Lung microvascular endothelial cell (primary cell): ENCODE measurements at places on chromosomes 7 and 10.

- DNase-seq = peak; percentile 35
Measured at GRCh38 chr10:79938728-79939406, 10.0 kb downstream of the SFTPD start.

DNA sequence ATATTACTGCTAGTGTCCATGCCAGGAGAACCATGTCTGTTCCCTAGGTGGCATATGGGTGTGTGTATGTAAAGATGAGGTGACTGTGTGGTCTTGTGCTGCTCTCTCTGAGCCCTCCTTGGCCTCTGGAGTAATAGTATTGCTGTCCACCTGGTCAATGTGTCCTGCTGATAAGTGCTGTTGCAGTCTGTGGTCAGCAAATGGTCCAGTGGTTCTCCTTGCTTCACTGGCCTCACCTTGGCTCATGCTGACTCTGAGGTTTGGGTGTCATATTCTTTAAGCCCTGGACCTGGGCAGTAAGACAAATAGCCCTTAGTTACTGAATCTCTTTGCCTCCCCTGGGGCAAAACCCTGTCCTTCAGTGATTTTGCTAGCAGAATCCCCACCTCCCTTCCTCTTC, 56.8 kb downstream of the TPST1 start:
- DNase-seq = no peak

DNA sequence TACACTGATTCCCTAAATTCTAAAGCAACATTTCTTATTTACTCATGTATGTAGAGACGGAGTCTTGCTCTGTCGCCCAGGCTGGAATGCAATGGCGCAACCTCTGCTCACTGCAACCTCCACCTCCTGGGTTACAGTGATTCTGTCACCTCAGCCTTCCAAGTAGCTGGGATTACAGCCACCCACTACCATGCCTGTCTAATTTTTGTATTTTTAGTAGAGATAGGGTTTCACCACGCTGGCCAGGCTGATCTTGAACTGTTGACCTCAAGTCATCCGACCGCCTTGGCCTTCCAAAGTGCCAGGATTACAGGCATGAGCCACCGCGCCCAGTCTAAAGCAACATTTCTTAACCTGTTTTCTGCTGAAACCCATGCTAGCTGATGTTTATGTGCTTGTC, 227.6 kb upstream of the PLXDC2 start:
- no peak for DNase-seq

DNA sequence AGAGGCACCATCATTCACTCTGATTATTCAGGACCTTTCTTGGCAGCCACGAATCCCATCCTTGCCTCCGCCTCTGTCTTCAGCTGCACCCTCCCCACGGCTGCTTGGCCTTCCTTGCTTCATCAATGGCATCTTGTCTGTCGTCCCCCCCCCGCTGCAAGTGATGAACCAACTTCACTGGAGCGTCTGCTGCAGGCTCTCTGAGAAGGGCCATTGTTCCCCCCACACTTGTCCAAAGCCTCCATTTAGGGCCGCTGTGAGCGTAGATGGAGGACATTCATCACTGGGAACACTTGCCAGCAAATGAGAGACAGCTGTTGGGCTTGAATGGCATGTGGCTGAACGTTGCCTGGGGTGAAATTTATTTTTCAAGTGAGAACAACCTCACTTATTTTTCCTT, 20.1 kb downstream of the AFAP1L2 start:
- DNase-seq = no peak

DNA sequence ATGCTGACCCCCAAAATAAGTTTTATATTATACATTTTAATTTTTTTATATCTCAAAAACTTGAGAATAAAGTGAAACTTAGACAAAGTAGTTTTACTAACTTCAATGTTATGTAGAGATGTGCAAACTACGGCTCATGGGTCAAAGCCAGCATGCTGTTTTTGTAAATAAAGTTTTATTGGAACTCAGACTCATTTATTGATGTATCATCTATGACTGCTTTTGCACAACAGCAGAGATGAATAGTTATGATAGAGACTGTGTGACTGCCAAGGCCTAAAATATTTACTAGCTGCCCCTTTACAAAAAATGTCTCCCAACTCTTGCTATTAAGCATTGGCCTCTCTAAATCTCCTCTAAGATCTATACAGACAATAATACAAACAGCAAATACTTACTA, 12.4 kb downstream of the MTPN start:
- DNase-seq = no peak

- no peak for DNase-seq
Measured at GRCh38 chr7:104653825-104654401, 325.5 kb downstream of the LHFPL3 start.

GRCh38 chr7:76220185-76221057, 18.7 kb downstream of the SRRM3 start:
- no peak for DNase-seq

GRCh38 chr7:48109848-48110663, 21.0 kb downstream of the UPP1 start:
- peak; percentile 66 for DNase-seq

DNA sequence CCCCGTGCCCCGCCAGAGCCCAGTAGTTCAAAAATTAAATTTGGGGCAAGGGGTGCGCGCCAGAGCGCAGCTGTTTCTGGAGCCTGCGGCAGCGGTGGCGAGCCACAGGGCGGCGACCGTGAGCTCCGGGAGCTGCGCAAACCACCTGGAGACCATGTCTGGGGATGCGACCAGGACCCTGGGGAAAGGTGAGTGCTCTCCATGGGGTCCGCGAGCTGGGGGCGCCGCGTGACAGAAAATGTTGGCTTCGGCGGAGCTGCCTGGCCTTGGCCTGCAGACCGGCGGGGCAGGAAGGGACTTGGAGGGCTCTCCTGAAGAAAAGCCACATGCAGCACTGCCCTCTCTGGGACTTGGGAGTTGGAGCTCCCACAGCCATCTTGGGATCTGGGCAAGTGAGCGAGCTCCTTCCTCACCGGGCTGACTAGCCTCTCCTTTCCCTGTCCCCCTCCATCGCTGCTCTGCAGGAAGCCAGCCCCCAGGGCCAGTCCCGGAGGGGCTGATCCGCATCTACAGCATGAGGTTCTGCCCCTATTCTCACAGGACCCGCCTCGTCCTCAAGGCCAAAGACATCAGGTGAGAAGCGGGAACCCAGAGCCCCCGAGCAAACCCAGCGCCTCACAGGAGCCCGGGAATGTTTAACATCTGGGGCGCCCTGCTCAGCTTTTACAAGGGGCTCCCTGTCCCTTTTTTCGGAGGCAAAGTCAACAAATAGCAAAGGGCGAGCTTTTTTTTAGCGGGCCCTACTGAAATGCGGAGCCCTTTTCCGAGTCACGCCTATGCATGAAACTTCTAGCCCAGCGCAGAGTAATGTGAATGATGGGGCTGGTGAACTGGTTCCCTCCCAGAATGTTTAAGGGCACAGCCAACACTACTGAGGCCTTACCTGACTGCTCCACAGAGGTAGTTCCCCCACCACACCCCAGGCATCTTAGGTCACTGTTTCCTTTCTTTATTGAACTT, 6.1 kb downstream of the GSTO2 start:
- DNase-seq = peak; percentile 35

- no peak for DNase-seq
Measured at GRCh38 chr10:58697691-58698090, 185.0 kb downstream of the BICC1 start.

GRCh38 chr7:920351-921070, 34.0 kb downstream of the ADAP1 start:
- no peak for DNase-seq

DNA sequence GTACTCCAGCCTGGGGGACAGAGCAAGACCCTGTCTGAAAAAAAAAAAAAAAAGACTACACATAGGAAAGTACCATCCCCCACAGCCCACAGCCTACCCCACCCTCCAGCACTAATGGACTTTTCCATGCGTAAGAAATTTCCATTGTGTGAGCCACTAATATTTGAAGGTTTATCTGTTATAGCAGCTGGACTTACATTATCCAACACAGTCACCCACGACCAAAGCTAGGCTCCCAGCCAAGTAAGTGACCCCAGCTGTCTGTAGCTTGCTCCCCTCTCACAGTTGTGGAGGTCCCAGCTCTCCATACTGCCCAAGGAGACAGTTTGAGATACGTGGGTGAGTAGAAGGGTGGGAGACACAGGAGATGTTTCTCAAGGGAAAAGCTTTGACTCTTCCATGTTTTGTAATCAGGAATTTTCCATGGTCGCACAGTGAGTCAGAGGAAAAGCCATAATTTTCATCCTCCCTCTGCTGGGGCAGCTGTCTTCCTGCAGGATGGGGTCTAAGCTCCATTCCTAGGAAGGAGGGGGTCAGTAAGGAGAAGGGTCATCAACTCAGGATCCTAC, 57.4 kb downstream of the CAV1 start:
- peak; percentile 82 for DNase-seq

- no peak for DNase-seq
Measured at GRCh38 chr10:25304606-25305005, 129.8 kb downstream of the GPR158 start.

DNA sequence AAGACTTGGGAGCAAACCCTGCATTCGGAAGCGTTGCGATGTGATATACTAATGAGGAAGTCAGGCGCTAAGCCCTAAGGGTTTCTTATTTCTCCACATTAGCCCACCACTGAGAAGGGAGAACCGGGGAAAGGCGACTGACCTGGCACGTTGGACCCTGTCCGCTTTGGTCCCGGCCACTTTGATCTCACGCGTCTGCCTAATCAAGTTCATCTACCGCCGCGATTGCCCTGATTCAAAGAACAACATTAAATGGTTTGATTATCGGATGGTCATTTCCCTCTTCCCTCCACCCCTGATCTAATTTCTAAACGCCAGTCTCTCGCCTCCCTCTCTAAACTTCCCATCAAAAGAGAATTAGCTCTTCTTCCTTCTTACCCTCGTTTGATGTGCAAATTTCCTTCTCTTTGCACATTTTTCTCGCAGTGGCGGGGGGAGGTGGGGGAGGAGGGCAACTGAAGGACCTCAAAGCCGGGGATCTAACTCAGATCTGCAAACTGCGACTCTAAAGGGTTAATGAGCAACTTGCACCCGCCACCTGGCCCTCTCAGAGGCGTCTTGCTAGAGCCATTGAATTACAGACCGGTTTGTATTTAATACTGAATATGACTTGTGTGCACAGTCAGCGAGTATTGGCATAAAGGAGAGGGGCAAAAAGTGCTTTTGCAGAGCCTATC, 687 bp upstream of the DKK1 start:
- peak; percentile 28 for DNase-seq

- peak; percentile 27 for DNase-seq
Measured at GRCh38 chr10:123997486-123998196, 95.8 kb downstream of the CHST15 start.

DNA sequence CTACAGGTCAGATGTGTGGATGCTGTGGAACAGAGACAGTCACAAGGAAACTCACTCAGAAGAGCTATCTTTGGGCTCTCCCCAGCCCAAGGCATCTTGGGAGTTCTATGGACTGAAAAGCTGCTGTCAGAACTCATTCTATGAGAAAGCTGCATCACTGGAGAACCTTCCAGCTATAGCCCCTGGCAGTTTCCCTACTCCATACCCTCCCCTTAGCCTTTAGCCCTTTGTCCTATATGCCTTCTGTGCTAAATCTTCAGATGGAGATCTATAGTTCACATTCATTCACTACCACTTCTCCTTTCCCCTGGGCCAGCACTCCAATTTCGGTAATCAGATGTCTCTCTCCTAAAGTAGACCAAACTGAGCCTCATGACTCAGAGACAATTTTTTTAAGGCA, 6.9 kb downstream of the WNT8B start:
- DNase-seq = no peak

DNA sequence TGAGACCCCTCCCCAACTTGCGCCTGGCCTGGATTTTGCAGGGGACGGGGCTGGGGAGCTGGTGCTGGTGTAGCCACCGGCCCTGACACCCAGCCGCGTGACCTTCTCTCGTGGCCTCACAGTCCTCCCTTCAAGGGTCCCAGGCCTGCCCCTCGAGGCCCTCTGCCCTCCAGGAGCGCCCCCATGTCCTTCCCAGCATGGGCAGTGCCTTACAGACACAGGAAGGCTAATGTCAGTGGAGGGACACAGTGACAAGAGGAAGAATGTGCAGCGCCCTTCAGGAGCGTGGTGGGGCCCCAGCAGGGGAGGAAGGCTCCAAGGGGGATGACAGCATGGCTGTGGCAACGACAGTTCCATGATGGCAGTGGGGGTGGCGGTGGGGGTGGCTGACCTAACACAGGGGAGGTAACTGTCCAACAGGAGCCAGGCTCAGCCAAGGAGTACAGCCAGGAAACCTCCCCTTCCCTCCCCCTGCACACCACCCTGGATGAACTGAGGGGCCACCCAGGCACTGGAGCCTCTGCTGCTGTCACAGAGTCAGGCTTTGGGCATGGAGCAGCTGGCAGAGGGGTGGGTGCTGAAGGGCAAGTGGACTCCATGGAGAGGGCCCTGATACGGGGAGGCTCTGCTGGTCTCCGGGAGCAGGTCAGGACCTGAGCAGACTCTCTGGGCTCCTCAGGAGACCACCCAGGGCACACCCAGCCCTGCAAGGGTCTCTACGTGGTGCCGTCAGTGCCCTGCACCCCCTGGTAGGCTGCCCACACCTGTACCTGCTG, 76.0 kb upstream of the RET start:
- no peak for DNase-seq

DNA sequence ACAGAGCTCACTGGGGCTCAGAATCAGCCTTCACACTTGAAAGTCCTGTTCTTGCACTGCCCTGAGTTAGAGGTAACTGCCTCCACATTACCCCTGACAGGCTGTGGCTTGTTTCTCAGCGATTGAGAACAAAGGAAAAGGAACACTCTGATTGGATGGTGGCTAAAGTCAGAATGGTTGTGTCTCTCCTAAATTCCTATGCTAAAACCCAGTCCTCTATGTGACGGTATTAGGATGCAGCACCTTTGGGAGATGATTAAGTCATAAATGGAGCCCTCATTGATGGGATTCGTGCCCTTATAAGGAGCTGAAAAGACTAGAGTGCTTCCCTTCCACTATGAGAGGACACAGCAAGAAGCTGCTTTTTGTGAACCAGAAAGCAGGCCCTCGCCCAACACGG, 38.9 kb upstream of the DGKI start:
- no peak for DNase-seq

- peak; percentile 64 for DNase-seq
Measured at GRCh38 chr10:123149568-123150270, 1.8 kb downstream of the HMX2 start.

DNA sequence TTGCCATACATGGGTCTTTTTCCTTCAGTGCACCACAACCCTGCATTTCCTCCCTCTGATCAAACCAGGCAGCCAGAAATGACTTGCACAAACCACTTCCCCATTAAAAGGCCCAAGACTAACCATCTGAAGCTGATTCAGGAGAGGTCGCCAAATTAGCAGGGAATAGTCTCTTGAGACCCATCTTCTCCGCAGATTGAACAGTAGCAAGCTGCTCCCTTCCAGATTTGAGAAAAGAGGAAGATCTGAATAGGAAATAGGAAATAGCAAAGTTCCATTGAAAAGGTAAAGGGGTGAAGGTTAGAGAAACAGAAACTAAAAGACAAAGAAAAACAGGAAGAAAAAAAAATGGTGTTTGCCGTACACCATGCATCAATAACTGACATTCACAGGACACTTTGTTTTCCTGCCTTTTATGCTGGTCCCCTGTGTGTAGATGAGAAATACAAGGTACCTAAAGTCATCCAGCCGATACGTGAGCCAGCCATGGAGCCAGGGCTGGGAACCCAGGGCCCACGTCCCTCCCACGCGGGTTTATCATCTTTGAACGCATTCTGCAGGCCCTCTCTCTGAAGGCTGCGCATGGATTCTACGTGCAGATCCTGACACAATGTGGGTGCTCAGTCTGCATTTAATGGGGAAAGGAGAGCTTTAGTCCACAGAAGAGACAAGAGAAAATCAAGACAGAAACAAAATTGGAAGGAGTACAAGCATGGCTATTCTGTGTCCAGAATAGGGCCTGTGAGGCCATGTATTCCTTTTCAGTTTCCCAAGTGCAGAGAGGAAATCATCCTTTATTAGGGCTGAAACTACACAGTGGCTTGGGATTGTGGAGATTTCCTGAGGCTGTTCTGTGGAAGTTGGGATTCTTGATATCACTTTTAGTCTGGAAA, 268.4 kb upstream of the NPVF start:
- DNase-seq = peak; percentile 29
